ENCODE measurements at places on chromosomes 6 and 20.

- DNase-seq, result peak; percentile 68
Measured at GRCh38 chr6:6826095-6826901, 237.8 kb downstream of the LY86 start.

GRCh38 chr6:162184465-162184864 lies 543.1 kb downstream of the PRKN start:
- DNase-seq, result no peak

DNA sequence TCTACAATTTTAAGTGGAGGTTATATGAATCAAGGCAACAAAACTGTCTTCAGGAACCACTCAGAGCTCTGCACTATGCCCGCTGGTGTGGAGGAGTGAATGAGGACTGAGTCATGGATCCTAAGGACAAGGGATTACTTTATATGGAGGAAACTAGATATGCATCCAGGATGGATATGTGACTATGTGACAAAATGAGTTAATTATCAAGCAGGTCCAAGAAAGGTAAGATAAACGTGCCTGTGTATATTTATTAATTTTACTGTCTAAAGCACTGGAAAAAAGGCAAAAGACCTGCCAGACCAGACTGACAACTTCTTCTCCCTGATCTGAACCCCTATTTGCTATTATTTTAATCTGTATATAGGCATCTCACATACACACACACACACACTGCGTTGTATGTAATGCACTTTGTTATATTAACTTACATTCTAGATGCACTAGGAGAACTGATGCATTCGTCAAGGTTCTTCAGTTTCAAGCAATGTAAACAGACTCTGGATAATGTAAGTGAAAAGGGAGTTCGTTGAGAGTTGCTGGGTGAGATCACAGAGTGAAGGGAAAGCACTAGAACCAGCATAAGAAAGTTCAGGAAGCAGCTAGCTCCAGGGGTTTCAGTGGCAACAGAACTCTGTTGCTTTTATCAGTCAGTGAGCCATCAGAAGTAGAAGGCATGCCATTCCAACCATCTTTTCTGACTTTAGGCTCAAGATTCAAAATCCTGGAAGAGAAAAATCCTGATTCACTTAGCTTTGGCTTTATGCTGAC lies 26.4 kb upstream of the ADGRG6 start:
- no peak for DNase-seq

DNA sequence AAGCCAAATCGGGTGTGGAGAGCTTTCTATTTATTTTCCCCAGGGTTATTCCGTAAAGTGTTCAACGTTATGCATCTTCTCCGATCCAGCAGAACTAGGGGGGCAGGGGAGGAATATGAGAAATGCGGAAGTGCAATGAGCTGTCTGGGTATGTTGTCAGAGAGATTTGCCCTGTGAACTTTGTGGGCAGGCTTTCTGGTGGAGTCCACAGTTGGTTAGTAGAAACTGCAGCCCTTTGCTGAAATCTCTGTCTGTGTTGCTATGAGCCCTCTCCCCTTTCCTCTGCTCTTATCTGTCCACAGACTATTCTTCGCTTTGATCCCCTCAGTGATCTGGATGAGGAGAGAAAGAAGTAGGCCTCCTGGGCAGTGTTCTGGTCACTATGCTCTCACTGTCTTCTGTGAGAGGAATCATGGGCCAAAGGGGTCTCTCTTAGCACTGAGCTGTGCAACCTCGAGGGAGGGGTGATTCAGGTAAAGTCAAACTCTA lies 158.9 kb upstream of the FUT9 start:
- no peak for DNase-seq

GRCh38 chr6:107546691-107547450 lies 57.0 kb downstream of the SOBP start:
- DNase-seq, result no peak

GRCh38 chr20:9966966-9967365 lies 67.8 kb upstream of the ANKEF1 start:
- no peak for DNase-seq

- no peak for DNase-seq
Measured at GRCh38 chr20:9441948-9442347, 72.4 kb upstream of the LAMP5 start.

- no peak for DNase-seq
Measured at GRCh38 chr20:43955062-43955749, 40.6 kb downstream of the TOX2 start.

GRCh38 chr20:24935766-24936525 lies 13.1 kb upstream of the CST7 start:
- DNase-seq, result no peak

GRCh38 chr20:61990484-61990883 lies 75.2 kb downstream of the TAF4 start:
- no peak for DNase-seq

- DNase-seq, result peak; percentile 56
Measured at GRCh38 chr6:136761227-136761922, 30.9 kb downstream of the MAP3K5 start.

DNA sequence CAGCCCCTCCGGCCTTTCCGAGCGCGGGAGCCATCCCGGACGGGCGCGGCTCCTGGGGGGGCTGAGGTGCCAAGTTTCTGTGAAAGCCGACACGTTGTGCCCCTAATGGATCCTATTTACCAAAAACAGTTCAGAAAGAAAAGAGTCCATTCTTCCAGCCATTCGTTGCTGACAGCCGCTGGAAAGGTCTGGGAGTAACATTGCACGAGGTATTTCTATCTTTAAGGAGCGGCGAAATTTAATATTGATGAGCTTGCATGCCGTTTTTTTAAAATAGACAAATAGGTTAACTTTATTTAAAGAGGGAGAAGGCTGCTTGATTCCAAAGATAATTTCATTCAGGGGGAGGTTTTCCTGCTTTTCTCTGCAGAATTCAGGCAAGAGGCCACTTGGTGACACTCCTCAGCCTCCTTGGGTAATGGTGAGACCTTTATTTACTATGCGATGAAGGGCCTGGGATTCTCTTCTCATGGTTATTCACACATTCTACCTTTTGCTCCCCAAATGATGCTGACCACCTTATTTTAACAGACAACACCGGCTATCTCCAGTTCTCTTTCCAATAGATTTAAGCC lies 988 bp downstream of the TIAM2 start:
- no peak for DNase-seq

DNA sequence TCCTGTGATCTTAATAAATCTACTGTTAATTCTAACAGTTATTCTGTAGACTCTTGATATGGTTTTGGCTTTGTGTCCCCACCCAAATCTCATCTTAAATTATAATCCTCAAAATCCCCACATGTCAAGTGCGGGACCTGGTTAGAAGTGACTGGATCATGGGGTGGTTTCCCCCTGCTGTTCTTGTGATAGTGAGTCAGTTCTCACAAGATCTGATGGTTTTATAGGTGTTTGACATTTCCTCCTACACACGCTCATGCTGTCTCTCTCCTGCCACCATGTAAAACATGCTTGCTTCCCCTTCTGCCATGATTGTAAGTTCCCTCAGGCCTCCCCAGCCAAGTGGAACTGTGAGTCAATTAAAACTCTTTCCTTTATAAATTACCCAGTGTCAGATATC lies 10.5 kb upstream of the EPB41L2 start:
- DNase-seq, result no peak

DNA sequence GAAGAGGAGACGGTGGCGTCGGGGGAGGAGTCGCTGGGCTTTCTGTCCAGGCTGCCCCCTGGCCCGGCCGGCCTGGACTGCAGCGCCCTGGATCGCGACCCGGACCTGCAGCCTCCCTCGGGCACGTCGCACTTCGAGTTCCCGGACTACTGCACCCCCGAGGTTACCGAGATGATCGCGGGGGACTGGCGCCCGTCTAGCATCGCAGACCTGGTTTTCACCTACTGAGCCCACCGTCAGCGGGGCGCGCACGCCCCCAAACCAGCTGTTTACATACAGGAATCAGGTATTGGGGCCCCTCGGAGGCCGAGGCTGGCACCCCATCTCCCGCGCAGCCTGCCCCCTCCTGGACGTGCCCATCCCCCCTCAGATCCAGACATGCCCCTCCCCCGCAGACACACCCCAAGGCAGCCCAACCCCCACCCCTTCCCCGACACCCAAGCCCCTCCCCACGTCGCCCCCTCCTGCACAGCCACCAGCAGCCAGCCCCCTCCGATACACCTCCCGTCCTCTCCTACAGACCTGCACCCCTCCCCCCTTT lies 1.4 kb downstream of the SOX12 start:
- DNase-seq, result no peak

DNA sequence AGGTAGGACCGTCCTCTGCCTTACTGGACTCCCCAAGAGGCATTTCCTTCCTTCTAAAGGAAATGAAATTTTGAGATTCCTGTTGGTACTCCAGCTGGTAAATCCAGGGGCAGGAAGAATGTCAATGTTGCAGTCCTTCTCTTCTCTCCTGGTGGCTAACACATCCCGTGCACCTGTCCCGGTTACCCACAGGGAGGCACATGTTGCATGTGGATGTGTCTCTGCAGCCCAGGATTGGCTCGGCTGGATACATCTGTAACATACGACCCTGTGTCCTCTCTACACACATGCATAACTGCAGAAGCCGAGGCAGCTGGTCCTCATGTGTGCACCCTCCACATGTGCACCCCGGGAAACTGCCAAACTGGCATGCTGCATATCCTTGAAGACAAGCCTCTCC lies 1.3 kb upstream of the LRFN2 start:
- DNase-seq, result no peak
